RCC 7860 (cell line): ENCODE measurements at places on chromosomes 1 and 21.

- no peak for DNase-seq
Measured at GRCh38 chr1:89503690-89504089, 20.9 kb upstream of the LRRC8B start.

DNA sequence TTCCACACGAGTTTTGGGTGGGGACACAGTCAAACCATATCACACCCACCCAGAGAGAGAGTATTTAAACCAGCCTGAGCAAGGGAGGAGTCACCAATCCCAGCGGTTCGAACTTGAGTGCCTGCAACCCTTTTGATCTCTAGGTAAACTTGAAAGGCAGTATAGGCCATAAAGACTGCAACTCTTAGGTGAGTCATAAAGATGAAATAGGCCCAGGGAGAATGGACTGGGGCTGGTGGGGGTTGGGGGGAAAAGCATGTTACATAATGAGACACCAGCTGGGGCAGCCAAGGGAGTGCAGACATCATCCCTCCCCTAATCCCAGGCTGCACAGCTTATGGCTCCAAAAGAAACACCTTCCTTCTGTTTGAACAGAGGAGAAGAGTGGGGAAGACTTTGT, 99.8 kb upstream of the LHX8 start:
- no peak for DNase-seq

DNA sequence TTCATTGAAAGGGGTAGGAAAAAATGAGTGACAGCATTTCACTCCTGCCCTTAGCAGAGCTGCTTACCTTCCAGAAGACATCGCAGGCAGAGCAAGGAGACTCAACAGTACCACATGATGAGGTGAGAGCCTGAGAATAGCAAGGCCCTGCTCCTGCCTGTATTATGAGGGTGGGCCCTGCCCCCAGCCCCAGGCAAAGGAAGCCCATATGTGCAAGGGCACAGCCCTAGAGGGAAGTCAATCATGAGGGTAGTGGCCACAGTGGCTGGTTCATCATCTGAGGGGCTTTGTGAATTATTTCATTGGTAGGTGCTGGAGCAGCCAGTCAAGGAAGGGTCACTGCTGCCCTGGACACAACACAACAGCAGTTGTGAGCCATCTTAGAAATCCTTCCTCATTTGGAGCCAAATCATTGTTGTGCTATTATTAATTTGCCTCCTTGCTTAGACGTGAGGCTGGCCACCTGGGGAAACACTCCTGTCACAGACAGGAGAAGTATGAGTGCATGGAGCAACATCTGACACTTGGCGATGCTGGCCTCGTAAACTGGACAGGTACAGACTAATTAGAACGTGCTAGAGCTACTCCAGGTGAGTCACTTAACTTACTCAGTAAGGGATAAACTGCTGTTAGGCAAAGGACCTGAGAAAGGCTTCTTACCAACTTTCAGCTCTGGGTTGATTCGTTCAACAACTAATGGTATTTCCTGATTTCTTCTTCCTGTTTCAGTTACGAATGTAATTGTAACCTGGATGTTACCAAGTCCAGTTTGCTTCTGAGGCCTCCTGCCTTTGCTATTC, 22.7 kb upstream of the ACBD6 start:
- no peak for DNase-seq

DNA sequence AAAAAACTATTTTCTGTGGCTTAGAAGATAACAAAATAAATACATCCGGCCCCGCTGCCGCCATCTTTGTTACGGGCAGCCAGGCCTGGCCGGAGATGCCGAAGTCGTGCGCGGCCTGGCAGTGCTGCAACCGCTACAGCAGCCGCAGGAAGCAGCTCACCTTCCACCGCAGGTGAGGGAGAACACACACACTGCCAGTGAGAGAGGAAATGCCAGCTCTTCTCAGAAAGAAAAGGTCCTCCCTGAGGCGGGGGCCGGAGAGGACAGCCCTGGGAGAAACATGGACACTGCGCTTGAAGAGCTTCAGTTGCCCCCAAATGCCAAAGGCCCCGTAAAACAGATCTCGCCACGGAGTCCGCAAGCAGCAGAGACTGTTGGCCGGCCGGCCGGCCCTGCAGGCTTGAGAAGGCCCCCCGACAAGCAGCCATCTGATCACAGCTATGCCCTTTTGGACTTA, 323.2 kb downstream of the AMY1C start:
- DNase-seq = no peak

DNA sequence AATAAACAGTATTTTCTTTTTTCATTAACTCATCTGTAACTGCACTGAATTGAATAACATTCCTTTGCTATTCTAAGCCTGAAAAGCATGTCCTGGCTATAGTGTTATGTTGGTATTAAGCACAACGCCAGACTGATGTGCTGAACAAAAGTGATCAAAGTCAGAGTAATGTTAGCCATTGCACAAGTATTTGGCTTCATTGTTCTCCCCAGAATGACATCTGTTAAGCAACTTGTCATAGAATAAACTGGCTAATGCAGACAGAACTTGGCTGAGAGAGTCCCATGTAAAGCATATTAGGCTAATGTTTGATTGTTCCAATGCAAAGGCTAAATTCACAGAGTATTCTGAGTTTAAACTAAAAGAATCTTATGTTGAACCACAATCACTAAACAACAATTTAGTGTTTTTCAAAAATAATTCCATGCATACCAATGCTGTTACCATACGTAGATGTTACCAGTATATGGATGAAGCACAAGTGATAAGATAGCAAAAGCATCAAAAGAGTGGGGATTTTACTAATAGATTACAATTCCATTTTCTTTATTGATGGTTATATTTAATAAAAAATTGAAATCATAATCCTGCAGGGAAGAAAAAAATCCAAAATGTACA, 235.3 kb upstream of the DMRTA2 start:
- no peak for DNase-seq

DNA sequence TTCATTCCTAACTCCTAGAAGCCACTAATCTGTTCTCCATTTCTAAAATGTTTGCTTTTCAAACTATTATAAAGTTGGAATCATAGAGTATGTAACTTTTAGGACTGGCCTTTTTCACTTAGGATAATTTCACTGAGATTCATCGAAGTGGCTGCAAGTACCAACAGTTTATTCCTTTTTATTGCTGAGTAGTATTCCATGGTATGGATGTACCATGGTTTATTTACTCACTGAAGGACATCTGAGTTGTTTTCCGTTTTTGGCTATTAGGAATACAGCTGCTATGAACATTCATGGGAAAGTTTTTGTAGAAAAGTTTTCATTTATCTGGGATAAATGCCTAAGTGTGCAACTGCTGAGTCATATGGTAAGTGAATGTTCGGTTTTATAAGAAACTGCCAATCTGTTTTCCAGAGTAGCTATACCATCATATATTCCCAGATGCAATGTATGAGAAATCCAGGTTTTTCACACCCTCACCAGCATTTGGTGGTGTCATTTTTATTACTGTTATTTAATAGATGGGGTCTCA, 66.3 kb downstream of the SLC27A3 start:
- DNase-seq = no peak

DNA sequence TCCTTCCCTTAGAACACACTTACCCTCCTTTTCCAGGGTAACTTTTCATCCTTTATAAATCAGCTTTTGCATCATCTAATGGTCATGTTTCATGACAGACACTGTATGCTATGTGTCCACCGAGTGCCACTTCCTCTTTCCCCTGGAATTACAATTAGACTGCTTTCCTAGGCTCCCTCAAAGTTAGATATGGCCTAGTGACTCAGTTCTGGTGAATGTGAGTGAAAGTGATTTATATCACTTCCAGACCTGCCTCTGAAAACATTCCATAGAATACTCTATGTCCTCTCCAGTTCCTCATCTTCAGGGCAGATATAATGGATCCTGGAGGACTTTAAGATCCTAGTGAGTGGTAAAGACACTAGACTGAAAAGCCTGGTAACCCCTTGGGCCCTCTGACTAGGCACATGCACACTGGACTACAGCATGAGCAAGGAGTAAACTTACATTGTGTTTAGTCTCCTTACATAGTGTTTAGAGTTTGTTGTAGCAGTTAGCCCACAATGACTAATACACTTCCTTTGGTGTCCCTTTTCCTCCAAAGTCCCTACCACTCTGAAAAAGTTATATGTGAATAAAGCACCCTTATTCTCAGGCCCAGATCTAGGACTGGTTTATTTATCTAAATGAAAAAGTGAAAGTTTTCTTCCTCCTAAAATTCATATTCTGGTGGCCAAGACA, 59.3 kb downstream of the GPR88 start:
- peak; percentile 98 for DNase-seq

DNA sequence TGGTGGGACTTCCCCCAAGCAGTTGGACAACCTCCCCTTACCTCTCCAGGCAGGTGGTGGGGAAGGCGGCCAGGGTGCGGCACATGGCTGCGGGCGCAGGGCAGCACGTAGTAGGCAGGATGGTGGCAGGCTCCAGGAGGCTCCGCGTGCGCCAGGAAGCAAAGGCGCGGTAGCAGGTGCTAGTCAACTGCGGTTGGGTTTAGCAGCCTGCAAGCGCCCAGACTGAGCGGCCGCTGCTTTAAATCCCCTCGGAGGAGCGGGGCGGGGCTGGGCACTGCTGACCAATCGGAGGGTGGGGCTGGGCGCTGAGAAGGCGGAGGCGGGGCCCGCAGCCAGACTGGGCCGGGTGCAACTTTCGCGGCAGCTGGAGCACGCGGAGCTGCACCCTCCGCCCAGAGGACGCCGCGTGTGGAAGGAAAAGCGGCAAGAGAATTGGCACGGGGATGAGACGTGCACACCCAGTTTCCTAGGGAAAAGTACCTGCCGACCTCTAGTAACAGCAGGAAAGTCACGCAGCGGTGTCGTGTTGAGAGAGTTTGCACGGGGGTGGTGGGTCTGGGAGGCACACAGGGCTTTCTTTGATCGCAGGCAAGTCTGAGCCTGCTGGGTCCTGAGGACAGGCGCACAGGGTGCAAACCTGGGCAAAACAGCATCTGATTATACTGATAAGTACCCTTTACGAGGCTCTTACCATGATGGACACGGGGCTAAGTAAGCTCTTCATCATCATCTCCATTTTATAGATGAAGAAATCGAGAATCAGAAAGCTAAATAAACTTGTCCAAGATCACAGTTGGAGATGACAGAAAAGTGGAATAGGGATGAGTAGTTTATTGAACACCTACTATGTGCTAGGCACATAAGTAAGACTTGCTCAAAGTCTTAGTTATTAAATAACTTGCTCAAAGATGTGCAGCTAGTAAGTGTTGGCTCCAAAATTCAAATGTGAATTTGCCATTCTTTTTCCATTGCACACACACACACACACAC, at the start of gene RGS16:
TSS of gene RGS16 (minus strand) at position 215 of the 990 bp plus-strand sequence. CDS start at position 85, 130 bp downstream.
- DNase-seq = no peak

- no peak for DNase-seq
Measured at GRCh38 chr21:41316200-41317062, at the start of gene FAM3B. FAM3B (plus strand) TSS chr21:41316801; CDS start chr21:41316880, 79 bp downstream.

GRCh38 chr1:219731771-219732170, 118.9 kb upstream of the ZC3H11B start:
- no peak for DNase-seq
